AG09309 (cell line): ENCODE measurements at places on chromosomes 6 and 20.
A peak's percentile ranks its signal among the peaks of the same experiment; 100 is the strongest.

DNA sequence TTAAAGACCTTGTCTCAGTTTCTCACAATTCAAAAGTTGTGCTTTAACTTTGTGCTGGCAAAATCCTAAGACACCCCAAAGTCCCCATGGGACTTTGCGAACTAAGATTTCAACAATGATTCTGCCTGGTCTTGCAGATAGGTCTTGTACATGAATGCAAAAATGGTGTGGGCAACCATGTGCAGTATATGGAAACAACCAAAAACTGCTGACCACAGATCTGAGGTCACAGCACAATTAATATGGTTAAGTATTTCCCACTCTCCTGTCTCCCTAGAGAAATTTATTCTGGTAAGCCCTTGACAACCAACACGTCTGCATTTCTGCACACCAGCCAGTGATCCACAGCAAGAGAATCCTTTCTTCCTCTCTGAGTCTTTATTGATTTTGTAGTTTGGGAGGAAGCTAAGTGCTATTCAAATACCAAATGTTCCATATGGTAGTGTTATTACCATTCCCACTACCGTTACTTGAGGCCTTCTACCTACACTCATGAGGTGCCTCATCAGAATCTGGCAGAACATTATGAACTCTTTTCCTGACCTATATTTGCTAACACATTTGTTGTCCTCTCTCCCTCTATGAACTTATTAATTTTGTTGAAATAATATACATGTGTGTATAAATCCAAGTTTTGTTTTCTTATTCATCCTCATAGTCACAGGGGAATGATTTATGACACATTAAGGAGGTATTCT is 178.7 kb downstream of the ATXN1 start:
- no peak for DNase-seq

GRCh38 chr6:104940238-104940892 is 16.5 kb upstream of the LIN28B start:
- no peak for DNase-seq

GRCh38 chr20:49676581-49677291 is 36.9 kb downstream of the B4GALT5 start:
- DNase-seq, result no peak

DNA sequence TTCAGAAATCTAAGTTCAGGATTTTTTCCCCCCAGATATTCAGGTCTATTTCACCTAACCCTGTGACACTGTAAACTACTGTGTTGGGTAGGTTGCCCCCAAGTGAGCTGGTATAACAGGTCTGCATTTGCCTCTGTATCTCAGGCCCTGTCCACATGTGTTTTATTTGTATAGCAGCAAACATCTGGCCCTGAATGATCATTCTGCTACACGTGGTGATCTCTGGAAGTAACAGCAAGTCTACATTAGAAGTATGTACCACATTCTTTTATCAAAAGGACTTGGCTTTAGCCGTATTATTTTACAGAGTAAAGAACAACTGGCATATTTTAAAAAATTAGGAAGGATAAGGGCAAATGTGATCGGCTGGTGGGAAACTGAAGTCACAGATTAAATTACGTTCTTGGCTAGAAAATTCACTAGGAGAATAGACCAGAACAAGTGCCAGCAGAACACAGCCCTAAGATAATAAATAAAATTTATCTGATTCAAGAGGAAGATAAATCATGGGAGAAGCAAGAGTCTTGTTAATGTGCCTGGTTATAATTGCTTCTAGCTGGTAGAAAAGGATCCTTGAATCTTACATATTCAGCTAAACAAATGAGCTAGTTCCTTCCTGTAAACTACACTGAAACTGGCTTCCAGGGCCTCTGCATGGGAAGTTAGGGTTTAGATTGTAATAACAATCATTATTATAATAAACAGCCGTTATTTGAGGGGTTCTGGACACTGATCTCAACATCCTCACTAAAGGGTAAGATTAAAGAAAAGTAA is 192.1 kb downstream of the SAMD5 start:
- DNase-seq, result no peak

GRCh38 chr6:166580076-166581050 is 6.1 kb downstream of the RAMACL start:
- DNase-seq, result no peak

DNA sequence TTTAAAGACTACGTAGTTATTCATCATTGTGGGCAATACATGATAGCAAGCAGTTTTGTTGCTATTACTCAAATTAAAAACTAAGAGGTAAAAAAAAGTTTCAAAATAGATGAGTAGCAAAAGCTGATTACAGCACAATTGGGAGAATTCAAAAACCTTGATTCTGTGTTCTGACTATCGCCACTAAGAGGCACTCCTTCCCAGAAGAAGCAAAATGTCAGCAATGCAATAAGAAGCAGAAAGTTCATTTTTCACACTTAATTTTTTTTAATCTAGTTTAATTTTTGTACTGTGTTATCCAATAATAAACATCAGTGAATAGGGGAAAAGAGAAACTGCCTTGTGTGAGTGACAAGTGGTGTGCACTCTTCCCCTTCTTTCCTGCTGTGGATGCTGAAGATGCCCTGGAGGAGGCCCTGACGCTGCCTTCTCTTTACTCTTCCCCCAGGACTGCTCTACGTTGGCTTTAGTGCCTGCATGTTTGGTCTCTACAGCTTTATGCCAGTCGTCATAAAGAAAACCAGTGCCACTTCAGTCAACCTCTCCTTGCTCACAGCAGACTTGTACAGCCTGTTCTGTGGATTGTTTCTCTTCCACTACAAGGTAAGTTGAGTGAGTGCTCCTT is 263.2 kb upstream of the PLN start:
- DNase-seq, result no peak

DNA sequence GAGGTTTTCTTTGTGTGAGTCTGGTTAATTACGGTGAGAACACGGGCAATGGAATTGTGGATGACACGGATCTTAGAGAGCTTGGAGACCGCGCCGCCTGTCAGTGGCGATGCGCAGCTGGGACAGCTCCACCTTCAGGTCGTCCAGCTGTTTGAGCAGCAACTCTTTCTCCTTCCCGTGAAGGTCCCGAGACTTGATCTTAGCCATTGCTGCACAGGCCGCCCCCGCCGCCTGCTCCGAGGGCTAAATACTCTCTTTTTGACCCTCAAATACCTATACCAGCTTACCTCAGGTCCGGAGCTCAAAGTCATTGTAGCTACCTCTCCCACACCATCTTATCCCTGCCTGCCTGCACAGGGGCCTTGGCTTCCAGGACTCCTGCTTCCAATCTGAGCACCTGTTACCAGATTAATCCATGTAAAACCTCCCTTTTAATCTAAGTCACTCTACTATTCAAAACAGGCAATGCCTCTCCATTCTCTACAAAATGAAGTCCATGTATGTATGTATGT is 100.2 kb downstream of the PREP start:
- no peak for DNase-seq

GRCh38 chr6:72787391-72788031 is 165.6 kb downstream of the KCNQ5 start:
- DNase-seq, result peak; percentile 61

- DNase-seq, result no peak
Measured at GRCh38 chr6:10722570-10722819, 375 bp upstream of the TMEM14C start.

- no peak for DNase-seq
Measured at GRCh38 chr20:45878076-45878761, 2.8 kb upstream of the ZSWIM1 start.

DNA sequence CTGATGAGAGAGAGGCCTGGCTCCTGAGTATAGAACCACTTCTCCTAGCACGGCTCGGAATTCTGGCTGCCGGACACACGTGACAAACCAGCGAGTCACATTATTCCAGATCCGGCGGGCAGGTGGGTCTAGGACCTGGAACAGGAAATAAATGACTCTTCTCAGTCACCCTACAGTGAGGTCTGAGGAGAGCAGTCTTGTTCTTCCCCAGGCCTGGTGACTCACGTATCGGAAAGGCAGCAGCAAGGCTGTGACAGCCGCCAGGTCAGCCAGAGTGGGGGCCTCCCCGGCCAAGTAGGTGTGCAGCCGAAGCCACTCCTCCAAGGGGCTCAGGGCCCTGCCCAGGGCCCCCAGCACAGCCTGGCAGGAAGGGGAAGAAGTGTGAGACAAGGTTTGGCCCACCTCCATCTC is 2.8 kb downstream of the VARS1 start:
- DNase-seq, result no peak

GRCh38 chr6:108001696-108002231 is 43.8 kb upstream of the SEC63 start:
- DNase-seq, result no peak

DNA sequence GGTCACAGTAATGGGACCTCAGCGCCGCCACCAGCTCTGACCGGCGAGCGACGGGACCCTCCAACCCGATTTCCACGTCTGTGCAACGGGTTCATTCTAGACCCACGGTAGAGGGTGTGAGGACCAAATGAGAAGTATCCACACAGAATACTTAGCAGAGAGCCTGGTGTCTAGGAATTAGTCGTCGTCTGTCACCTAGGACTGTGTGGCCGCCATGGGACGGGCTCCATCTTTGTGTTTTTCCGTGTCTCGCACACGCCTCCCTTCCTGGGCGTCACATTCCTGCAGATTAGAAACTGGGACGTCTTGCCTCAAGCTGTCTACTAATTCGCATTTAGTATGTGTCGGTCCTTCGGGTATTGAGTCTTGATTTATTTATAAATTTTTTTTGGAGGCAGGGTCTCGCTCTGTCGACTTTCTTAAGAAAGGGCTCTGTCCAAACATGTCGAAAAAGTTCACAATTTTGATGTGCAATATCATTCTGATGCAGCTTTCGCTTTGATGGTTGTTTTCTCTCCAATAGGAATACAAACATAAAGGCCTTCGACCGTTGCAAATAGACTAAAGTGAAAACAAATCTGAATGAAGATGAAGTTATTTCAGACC is 563 bp downstream of the MGME1 start:
- no peak for DNase-seq

GRCh38 chr6:156698239-156699016 is 78.8 kb upstream of the ARID1B start:
- no peak for DNase-seq

DNA sequence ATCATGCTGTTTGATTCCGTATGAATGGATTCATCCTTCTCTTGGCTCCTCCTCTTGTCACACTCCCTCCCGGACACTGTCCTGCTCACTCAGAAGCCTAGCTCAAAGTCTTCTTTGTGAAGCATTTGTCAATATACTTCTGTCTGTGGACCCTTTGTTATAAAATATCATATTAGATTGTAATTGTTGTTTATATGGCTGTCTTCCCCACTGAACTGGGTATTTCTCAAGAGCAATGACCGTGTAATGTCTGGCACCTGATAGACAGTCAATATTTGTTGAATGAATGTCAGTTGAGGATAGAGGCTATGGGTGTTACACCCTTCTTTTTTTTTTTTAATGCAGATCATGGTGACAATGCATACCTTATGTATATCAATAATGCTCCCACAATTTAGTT is 335.3 kb downstream of the SOX4 start:
- DNase-seq, result no peak

GRCh38 chr6:144104898-144105487 is 9.6 kb upstream of the SF3B5 start:
- DNase-seq, result peak; percentile 59

DNA sequence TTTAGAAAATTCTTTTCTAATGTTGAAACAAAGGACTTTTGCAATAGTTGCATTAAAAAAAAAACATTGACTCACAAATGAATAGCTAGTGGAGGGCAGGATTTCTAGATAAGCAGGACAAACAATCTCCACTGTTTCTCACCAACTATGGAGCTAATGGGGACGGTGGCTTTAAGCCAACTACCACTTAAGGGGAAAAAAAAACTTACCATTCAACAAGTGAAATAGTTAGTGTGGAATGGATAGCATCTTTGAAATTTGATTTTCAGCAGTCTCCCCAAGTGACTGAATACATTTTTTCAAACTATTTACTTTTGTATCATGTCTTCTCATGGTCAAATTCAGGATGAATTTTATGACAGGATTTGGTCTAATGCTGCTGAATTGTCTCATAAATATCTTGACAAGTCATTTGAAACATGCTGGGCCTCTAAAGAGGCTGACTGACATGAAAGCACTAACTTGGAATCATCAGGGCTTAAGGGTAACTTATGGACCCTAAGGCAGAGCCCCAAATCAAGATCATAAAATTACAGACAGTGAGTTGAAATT is 100.5 kb downstream of the EYA4 start:
- DNase-seq, result peak; percentile 8

GRCh38 chr20:25285856-25286798 is 38.2 kb downstream of the PYGB start:
- no peak for DNase-seq
